ENCODE measurements at places on chromosomes 6 and 20.

GRCh38 chr6:1024587-1024986, 287.3 kb upstream of the FOXQ1 start:
- DNase-seq, result no peak

DNA sequence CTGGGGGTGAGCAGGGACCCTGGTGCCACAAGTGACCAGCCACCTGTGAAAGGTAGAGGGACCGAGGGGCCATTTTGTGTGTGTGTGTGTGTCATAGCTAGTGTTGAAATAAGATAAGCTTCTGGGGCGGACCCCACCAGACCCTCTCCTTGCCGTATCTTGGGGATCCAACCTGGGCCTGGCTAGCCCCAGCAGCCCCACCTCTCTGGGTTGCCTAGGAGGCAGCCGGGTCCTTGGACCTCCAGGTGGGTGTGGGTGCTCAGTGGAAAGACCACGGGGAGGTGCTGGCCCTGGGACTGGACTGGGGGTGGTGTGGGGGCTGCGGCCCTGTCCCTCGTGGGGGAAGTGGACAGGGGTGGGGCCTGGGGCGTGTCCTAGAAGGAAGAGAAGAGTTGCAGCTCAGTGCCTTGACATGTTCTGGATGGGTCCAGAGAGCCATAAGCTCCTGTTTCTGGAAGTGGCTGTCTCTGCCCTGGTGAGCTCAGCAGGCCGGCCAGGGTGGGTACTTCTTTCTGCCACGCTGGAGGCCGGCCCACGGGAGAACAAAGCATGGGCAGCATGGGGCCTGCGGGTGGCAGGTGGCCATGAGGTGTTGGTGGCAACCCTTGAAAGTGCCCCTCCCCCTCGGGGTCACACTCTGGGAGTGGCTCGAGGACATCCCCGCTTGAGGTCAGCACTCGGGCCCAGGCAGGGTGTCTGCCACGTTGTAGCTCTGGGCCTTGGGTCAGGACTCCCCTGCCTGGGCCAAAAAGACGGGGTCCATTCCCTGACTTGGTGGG, 8.4 kb downstream of the RBBP8NL start:
- no peak for DNase-seq

- no peak for DNase-seq
Measured at GRCh38 chr6:121453191-121453590, 17.7 kb downstream of the GJA1 start.

- DNase-seq, result no peak
Measured at GRCh38 chr20:63176427-63177133, 39.4 kb downstream of the YTHDF1 start.

DNA sequence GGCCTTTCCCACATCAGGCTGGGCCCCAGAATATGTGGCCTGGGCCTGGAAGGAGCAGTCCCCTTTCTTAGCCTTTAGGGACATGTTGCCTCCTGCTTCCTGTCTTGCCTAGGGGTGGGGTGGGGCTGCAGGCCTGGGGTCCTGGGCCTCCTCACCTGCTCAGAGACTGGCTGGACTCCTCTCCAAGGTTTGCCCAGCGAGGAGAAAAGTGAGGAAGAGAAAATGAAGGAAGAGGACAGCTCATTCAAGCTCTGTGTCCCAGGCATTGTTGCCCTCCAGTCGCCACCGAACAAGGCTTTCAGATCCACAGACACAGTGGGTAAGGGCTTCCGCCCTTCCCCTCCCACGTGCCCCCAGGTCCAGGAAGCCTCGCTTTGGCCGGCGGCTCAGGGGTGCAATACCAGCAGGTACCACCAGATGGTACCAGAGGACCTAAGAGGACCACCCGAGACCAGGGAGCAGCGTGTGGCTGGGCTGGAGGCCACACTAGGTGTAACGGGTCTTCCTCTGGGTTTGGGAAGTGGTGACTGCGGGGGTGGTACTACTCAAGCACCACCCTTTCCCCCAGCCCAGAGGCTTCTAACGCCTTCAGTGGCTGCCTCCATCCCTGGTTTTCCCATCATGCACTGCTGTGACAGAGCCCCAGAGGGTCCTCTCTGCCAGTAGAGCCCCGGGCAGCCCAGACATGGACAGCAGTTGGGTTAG, 5.5 kb upstream of the BAK1 start:
- peak; percentile 79 for DNase-seq

GRCh38 chr6:143701349-143702234, 23.8 kb downstream of the PHACTR2 start:
- no peak for DNase-seq

- peak; percentile 22 for DNase-seq
Measured at GRCh38 chr6:56037601-56038000, 162.2 kb upstream of the BMP5 start.

DNA sequence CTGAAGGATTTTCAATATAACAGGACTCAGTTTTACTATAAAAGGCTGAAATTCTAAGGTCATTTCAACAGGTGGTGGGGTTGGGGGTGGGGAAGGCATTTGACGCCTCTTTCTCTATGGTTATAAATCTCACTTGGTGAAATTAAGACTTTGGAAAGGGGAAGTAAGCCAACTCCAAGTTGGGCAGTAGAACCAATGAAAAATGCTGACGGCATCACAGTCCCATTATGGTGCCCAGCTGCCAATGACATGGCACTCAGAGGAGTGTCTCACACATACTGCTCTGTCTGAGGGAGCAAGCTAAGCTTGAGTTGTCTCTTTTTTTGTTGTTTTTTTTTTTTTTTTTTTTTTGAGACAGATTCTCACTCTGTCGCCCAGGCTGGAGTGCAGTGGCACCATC, 4.7 kb downstream of the SLC16A10 start:
- no peak for DNase-seq

DNA sequence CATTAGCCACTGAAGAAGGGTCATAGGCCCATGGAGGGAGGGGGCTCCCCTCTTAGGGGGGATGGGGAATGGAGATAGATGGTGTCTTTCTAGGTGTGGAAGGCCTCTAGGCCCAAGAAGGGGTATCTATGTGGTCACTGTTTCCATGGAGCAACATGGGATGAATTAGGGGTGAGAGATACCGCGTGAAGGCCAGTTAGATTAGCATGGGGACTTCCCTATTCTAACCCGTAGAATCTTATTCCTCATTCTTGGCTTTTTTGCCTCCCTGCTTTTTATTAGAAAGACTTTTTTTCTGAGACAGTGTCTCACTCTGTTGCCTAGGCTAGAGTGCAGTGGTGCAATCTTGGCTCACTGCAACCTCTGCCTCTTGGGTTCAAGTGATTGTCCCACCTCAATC, 3.2 kb downstream of the RAB44 start:
- no peak for DNase-seq

DNA sequence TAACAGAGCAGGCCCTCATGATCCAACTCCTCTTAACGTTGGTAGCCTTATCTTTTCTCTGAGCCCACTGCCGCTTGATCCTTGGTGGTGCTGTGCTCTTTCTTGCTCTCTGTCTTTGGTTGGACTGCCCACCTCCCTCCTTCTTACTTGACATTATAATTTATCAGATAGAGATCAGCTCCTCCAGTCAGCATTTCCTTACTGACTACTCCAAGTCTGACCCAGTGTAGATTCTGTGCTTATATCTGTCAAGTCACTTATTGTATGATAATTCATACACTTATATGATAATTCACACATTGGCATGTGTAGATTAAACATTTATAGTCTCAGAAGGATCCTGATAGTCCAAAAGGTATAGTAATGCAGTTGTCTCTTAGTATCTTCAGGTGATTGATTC, 18.1 kb downstream of the PTPRA start:
- no peak for DNase-seq

GRCh38 chr6:100488244-100488643, 23.5 kb upstream of the SIM1 start:
- DNase-seq, result peak; percentile 22

GRCh38 chr20:31972471-31973021, 4.6 kb downstream of the XKR7 start:
- no peak for DNase-seq

DNA sequence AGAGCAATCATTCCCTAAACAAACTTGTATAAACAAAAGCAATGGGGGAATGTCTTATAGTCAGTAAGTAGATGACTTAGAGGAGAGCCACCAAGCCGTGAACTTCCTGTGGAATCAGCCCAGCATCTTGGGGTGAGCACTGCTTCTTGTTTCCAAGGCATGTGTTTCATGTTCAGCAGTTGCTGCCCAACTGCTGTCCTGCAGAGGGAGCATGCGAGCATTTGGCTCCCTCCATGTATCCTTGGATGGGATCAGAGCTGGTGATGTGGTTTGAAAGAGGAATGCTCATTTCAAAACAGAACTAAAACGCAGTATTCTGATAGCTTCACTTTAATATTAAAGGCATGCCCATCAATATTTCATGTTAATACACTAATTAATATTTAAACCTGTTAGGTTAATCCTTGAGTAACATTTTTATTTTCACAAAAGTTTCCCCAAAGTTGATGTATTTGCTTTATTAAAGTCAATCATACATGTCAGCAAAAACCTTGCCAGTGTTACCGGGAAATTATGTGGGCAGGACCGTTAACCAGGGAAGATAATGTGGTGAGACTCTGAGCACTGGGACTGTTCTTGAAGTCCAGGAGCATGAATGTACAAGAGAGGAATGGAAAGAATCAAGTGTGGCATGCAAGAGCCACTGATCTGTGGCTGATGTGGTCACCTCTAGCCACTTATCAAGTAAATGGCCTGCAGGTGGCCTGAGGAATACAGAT, 172.1 kb upstream of the GGTLC1 start:
- DNase-seq, result peak; percentile 74

- no peak for DNase-seq
Measured at GRCh38 chr6:156994215-156995076, 217.3 kb downstream of the ARID1B start.

DNA sequence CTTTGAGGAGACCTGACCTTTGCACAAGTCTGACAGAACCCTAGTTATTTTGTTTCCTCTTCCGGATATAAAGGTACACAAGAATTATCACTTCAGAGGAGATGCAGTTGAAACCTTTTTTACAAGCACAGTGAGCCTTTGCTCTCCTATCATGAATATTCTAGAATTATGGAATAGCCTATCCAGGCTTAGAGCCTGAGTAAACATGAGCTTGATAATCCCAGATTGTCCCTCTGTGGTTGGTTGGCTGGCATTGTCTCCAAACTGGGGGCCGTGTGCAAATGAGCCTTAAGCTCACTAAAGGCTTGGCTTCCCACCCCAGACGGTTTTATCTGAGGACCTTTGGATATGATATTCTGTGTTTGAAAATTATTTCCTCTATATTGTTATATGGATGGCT, 32.0 kb downstream of the BTBD3 start:
- no peak for DNase-seq

GRCh38 chr6:25788305-25788922, 33.9 kb downstream of the SLC17A4 start:
- peak; percentile 74 for DNase-seq

- DNase-seq, result peak; percentile 35
Measured at GRCh38 chr20:25532971-25533391, 52.4 kb downstream of the NINL start.

DNA sequence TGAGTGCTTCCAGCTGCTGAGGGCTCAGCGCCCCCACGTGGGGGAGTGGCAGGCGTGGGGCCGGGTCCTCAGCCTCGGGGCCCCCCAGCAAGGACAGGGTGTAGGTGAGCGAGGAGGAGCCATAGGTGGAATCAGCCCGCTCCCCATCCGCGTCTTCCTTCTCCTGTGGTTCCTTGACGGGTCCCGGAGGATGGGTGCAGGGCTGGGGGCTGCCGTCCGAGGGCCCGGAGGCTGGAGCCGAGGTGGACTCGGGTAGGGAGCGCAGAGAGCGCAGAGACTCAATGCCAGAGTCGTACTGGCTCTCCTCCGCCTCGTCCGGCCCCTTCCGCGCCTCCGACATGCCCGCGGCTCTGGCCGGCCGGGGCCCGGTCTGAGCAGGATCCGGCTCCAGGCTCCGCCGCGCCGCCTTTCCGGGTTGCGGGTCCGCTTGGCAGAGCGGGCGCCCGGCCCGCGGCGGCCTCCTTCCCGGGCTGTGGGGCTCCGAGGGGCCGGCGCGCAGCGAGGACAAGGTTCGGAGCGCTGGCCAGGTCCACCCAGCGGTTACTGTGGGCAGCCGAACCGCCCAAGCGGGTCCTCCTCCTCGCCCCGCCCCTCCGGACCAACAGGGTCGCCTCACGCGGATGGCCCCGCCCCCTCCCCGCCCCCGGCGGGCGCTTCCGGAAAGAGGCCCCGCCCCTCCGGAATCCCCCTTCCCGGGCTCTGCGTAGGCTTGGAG, at the start of gene NFKBIE:
TSS of gene NFKBIE (minus strand) at position 545 of the 715 bp plus-strand sequence. CDS start at position 340, 205 bp downstream.
- DNase-seq, result peak; percentile 91

- DNase-seq, result peak; percentile 35
Measured at GRCh38 chr6:47076422-47077344, 34.6 kb upstream of the ADGRF1 start.

DNA sequence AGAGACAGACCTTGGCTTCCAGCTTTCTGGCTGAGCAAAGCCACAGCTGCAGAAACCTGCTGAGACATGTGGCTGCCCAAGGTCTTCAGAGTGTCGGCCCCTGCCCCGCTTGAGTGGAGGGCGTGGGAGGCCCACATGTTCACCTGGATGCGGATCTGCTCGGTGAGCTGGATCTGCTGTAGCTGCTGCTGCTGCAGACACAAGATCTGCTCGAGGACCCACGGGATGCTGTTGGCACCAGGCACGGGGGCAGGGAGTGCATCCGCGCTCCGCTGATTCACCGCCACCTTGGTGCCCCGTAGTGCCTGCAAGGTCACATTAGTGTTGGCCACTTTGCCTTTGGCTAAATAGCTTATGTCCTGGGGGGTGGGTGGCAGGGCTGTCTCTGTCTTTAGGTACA, 10.7 kb downstream of the SALL4 start:
- no peak for DNase-seq

DNA sequence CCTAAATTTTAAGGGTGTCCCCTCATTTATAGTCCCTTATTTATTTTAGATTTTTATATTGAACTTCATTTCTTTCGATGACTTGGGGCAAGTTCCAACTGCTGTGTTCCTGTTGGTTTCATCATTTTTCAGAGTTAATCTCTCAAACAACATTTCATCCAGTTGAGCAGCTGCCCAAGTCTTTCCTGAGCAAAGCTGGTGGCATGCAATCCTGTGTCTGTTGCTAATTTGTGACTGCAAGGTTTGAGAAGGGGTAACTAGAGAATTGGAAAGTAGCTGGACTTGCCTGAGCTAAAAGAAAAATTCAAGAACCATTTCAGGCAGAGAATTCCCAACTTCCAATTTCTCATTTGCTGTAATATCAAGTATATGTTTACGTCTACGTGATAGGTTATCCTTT, 881.5 kb upstream of the SLC35B3 start:
- no peak for DNase-seq

- no peak for DNase-seq
Measured at GRCh38 chr6:4645713-4646360, 130.4 kb upstream of the CDYL start.

GRCh38 chr6:157751547-157752200, 71.4 kb upstream of the SNX9 start:
- no peak for DNase-seq

DNA sequence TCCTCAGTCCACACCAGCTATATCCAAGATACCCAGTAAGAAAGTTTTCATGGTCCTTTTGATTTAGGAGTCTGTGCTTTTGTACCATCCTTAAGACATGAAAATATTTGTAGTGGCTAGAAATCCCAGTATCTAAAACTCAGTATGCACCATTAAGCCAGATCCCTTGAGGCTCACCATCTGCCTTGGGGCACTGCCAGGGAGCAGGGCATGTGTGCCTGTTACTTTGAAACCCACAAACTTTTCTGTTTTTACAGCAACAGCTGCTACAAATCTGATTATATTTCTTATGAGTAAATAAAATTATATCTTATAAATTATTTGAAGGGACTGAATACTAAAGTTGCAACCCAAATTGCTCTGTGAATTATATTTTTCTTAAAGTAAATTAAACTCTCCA, 290.5 kb upstream of the MANEA start:
- no peak for DNase-seq
